ENCODE measurements at places on chromosomes 11 and 22.
A peak's percentile ranks its signal among the peaks of the same experiment; 100 is the strongest.

- DNase-seq, result peak; percentile 36
Observed at GRCh38 chr22:45583504-45583903, 80.8 kb downstream of the FBLN1 start.

GRCh38 chr22:48907591-48907990 lies 920.1 kb downstream of the BRD1 start:
- peak; percentile 7 for DNase-seq

GRCh38 chr11:3227568-3228444 lies 4.4 kb downstream of the MRGPRE start:
- DNase-seq, result no peak

- DNase-seq, result no peak
Observed at GRCh38 chr11:32318071-32319055, 117.0 kb downstream of the WT1 start.

GRCh38 chr22:49538006-49538405 lies 289.7 kb downstream of the BRD1 start:
- no peak for DNase-seq

DNA sequence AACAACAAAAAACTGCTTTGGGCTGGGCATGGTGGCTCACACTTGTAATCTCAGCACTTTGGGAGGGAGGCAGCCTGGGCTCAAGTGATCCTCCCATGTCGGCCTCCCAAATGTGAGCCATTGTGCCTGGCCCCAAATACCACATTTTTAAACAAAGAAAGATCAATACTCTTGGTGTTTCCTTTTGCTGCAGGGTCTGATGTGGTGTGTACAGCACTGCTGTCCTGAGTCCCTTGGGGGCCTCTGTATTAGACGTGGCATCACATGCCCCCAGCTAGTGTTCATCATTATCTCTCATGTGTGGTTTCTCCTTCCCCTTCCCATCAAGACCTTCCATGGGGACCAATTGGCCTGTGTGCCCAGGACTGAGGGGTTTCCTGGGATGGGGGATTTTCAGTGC lies 20.5 kb upstream of the XBP1 start:
- no peak for DNase-seq

DNA sequence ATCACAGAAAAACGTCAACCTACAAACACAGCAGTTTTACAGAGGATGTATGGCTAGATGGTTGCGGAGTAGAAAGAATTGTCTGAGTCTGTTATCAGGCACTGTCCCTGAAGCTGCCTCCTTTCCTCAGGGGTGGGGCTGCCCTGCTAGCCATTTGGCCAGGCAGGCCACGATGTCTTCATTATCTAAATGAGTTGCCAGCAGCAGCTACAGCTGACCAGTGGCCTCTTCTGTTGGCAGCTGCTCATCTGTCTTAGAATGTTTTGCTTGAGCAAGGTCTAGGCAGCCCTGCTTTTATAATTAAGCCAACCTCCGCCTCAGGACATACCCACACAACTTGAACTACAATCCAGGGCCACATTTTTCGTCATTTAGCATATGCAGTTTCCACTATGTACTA lies 17.5 kb downstream of the SLC6A5 start:
- DNase-seq, result no peak

DNA sequence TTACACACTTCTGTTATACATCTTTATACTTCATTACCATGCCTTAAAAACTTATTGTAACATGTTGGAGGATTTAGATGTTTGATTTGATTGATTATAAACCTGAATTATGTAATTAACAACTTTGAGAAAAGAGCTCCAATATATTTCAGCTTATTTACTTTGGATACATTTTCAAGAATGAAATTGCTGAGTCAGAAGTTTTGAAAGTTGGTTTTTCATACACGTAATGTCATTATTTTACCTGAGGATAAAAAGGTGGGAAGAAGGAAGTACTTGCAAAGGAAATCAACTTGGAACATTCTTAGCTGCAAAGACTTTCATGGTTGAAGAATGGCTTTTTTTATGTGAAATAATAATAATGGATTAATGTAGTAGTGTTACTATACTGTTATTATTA lies 677.2 kb downstream of the FAM181B start:
- DNase-seq, result no peak

DNA sequence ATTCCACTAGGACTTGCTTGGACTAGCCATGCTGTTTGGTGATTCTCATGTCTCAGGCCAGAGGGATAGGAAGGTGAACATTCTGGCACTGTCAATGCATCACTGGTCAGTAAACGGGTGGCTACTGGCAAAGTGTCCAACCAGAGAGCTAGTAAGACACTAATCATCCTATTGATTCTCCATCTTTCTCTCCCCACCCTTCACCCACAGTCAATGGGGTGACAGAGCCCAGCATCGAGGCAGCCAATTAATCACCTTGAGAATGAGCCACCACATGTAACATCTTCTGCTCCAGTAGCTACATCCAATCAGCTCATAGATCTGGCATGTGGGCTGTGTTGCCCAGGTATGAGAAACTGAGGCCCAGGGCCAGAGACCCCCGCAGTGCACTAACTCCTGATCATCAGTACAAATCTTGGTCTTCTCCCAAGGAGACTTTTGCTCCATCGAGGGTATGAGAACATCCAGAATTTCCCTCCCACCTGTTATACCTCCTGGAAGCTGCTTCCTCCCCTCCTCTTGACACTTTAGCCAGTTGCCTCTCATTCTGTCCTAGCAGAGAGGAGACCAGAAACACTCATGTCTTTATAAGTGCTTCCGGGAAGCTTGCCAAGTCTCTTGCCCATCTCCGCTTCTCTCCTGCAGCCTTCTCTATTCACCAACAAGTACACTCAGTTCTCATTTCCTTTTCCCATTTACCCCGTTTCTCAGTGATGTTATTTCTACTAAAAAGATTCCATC lies 17.0 kb downstream of the HTR3A start:
- no peak for DNase-seq

GRCh38 chr11:19882356-19882755 lies 169.7 kb downstream of the NAV2 start:
- no peak for DNase-seq

DNA sequence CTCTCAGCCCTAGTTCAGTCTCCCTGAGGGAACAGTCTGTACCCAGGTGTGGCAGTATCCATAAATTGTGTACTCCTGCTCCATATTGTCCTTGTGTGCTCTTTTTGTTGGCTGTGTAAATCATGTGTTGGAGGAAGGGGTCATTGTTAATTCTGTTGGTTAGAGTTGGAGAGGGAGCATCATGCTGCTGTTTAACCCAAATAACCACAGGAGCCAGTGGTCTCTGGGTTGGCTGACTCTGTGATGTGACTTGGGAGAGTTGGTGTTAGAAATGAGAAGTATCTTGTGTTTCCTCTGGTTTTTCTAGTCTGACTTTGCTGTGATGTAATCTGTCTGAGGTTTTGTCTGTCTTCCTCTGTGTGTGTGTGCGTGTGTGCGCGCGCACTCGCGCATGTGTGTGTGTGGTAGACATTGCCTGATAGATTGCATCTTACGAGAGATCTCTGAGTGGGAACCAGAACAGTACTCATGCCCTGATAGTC lies 30.5 kb downstream of the CTNND1 start:
- DNase-seq, result peak; percentile 88

DNA sequence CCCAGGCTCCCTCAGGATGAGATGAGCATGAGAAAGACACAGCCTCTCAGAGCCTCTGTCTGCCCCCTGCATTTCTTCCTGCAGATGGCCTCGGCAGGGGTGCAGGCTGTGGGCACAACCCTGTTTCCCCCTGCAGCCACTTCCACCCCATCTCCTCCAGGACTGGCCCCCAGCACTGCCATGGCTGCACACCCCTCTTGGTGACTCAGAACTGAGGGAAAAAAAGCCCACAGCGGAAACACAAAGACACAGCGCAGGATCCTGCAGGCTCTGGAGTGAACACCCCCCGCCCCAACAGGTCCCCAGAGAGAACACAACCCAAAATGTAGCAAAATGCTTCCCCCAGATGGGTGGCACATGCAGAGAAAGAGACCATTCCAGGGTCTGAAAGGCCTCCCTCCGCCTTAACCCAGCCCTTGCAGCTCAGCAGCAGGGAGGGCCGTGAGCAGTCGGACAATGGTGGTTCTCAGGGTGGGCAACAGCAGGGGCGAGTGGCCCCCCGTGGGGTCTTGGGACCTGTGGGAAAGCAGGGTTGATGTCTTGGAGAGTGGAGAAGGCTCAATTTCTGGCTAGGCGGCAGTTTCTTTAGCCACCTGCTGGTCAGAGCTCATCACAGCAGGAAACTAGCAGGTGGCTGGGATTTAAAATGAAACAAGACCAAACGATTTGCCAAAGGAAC lies 8.0 kb downstream of the TUBGCP6 start:
- DNase-seq, result peak; percentile 43

DNA sequence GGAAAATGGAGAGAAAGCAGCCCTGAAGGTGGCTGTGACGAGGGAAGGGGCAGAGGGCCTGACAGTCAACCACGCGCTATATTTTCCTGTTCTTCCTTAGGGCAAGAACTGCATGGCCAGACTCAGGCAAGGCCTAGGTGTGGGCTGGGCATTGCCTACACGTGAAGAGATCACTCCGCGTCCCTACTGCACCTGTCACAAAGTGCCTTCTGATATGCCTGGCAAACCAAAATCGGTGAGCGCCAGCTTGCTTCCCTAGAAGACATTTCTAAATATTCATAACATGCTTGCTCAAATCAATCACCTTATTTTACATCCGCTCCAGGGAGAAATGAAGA lies 6.3 kb downstream of the TMEM121B start:
- no peak for DNase-seq

- DNase-seq, result no peak
Observed at GRCh38 chr11:37908219-37908548, 1310.1 kb upstream of the RAG2 start.

DNA sequence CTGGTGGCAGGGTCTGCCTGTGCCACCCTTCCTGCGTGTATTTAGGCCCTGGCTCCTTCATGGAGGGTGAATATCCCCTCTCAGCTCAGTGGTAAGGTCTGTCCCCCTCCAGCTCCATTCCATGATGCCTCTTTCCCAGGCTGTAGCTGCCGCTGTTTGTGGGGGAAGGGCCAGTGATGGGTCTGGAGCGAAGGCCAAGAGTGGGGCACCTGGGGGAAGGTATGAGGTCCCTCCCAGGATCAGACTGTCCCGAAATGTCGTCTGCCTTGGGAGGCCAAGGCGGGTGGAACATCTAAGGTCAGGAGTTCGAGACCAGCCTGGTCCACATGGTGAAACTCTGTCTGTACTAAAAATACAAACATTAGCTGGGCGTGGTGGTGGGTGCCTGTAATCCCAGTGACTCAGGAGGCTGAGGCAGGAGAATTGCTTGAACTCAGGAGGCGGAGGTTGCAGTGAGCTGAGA lies 1.1 kb downstream of the CD151 start:
- DNase-seq, result no peak

DNA sequence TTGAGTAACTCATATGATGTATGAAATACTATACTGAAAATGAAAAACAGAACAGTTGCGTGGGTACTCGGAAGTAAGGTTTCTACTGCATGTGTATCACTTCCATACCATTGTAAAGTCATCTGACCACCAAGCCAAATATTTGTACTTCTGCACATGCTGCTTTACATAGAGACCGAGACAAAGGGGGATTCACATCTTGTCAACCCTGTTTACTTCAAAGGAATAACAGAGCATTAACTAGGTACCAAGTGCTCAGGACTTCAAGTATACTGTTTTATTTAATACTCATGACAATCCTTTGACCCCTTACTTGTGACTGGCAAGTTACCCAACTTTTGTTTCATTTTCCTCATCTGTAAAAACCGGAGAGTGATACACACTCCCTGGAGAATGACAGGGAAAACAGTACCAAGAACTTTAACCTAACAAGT lies 9.9 kb downstream of the MAPK1 start:
- no peak for DNase-seq

GRCh38 chr11:77776455-77776854 lies 44.1 kb downstream of the RSF1 start:
- no peak for DNase-seq
